Activated T-helper 1 cell treated with anti-CD3 and anti-CD28 coated beads, Interleukin-2, amount 50 U/mL, for 16 hours (primary cell): ENCODE measurements at places on chromosomes 7 and 10.

- DNase-seq: no peak
Measured at GRCh38 chr7:151269511-151269910, 21.0 kb upstream of the SMARCD3 start.

- no peak for DNase-seq
Measured at GRCh38 chr7:16753102-16753931, at the start of gene TSPAN13. Gene TSPAN13 (plus strand): TSS chr7:16753755. CDS start chr7:16753968, 213 bp downstream.

GRCh38 chr7:151244841-151245346 is 3.6 kb downstream of the SMARCD3 start:
- DNase-seq: no peak

- DNase-seq: no peak
Measured at GRCh38 chr7:50610521-50611277, 45.5 kb upstream of the DDC start.

DNA sequence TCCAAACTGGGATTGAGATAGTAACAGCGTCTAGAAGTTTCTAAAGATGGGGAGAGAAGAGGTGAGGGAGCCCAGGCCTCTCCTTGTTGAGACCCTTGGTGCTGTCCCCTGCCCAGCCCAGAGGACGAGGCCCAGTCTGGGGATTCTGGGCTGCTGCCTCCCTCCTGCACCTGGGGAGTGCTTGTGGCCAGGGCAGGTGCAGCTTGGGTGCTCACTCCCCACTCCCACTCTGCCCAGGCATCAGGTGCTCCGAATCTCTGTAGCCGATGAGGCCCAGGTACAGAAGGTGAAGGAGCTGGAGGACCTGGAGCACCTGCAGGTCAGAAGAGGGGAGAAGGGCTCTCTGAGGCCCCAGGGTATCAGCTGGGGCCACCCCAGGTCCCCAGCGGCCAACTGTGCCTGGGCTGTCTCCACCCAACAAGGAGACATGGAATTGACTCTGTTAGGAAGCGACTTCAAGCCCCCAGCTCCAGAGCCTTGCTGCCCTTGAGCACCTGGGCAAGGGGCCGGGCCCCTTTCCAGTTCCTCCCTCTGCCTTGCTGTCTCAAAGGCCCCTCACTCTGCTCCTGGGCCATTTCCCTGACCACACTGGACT is 664 bp downstream of the CPA1 start:
- no peak for DNase-seq

DNA sequence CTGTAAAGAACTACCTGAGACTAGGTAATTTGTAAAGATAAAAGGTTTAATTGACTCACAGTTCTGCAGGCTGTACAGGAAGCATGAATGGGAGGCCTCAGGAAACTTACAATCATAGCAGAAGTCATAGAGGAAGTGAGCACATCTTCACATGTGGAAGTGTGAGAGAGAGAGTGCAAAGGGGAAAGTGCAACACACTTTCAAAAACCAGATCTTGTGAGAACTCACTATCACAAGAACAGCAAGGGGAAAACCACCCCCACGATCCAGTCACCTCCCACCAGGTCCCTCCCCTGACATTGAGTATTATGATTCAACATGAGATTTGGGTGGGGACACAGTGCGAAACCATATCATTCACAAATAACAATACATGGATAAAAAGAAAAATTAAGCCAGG is 24.5 kb downstream of the AVL9 start:
- no peak for DNase-seq

DNA sequence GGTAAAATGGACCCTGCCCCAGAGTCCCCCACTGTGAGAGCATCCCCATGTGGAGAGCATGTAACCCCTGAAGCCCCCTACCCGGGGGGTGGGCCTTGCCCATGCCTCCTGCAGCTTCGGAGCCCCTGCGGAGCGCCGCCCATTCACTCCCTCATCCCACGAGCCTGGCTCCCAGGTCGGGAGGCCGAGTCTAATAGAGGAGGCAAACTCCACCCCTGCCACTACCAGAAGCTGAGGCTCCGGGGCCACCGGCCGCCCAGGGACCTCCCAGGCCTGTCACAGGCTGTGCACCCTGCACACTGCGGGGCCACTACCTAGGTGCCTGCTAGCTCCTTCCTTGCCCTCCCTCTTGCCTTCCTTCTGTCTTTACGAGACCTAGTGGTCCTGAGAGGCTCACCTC is 17.4 kb downstream of the WDR86 start:
- no peak for DNase-seq
